ENCODE measurements at places on chromosomes 1 and 21. TPM values are rescaled to one million over a fixed set of nuclear protein-coding genes. Genes with fewer than 3 reads are reported as not detected.

DNA sequence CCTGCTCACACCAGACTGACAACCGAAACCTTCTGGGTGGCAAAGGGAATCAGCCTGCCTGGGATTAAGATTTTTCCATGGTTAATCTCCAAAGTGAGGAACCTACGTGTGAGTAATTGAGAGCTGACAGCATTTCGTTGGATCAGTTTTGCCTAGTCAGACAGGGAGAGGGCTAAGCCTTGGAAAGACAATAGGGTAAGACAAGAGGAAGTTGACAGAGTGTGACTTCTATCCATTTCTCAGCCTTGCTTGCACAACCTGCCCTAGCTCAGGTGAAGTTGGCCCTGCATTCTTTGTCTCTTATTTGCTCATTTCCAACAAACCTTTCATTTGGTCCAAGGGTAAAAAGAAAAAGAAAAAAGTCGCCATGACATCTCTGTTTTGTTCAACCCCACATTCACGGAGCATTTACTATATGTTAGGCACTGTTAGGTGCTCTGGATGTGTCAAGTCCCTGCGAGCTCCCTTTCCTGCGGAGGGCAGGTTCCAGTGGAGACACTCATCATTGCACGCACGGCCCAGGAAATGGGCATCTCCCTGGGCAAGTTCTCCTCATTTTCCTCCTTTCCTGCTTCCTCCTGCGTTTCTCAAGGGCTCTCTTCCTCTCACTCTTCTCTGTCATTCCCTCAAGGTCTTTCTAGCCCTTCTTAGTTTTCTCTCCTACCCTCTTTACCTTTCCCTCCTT, 23.3 kb downstream of the KIRREL1 start:
- no peak for DNase-seq

DNA sequence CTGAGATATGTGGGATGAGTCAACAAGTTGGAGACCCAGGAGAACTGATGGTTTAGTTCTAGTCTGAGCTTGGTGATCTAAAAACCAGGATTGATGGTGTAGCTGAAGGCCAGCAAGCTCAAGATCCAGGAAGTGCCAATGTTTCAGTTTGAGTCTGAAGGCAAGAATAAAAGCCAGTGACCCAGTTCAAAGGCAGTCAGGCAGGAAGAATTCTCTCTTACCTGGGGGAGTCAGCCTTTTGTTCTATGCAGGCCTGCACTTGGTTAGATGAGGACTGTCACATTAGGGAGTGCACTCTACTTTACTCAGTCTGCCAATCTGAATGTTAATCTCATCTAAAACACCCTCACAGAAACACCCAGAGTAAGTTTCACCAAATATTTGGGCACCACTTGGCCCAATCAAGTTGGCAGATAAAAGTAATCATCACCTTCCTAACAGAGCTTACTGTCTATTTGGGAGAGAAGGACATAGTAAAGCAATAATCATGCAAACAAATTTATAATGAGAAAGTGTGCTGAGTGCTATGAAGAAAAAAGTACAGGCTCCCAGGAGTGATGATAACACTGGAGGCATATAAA, 63.4 kb downstream of the TSEN15 start:
- no peak for DNase-seq

Gene NPPA
- not detected for total RNA-seq

Gene OR2T2
- total RNA-seq, result not detected
